GM04503 (cell line): ENCODE measurements at places on chromosomes 13 and 19.

- no peak for DNase-seq
Observed at GRCh38 chr19:10138879-10139795, 19.4 kb upstream of the EIF3G start.

- no peak for DNase-seq
Observed at GRCh38 chr13:38602266-38602665, 84.6 kb upstream of the FREM2 start.

DNA sequence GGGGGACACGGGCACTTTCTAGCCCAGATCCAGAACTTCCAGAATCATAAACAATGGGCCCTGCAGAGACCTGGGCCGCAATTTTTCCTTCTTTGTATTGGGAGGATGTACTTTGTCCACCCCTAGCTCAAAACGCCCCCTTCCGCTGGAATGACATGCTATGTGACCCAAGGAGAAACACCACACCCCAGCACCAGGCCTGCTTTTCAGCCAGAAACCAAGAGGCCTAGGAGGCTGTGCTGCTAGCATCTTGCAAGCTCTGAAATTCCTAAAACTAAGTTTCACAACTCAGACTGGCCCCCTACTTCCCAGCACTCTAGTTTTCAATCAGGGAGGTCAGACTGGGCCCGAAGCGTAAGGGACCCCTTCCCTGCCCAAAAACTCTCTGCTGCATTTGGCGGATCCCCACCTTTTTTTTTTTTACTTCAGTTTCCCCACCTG lies 538 bp downstream of the LSM4 start:
- no peak for DNase-seq

- DNase-seq: no peak
Observed at GRCh38 chr13:31733066-31733465, 6.3 kb upstream of the RXFP2 start.

GRCh38 chr19:7637374-7638256 lies 705 bp downstream of the STXBP2 start:
- DNase-seq: no peak

GRCh38 chr13:73993661-73994060 lies 140.5 kb downstream of the KLF12 start:
- DNase-seq: no peak
